ENCODE measurements at places on chromosomes 2 and 18.

- DNase-seq: no peak
Observed at GRCh38 chr2:69216535-69217332, 170.3 kb downstream of the GFPT1 start.

DNA sequence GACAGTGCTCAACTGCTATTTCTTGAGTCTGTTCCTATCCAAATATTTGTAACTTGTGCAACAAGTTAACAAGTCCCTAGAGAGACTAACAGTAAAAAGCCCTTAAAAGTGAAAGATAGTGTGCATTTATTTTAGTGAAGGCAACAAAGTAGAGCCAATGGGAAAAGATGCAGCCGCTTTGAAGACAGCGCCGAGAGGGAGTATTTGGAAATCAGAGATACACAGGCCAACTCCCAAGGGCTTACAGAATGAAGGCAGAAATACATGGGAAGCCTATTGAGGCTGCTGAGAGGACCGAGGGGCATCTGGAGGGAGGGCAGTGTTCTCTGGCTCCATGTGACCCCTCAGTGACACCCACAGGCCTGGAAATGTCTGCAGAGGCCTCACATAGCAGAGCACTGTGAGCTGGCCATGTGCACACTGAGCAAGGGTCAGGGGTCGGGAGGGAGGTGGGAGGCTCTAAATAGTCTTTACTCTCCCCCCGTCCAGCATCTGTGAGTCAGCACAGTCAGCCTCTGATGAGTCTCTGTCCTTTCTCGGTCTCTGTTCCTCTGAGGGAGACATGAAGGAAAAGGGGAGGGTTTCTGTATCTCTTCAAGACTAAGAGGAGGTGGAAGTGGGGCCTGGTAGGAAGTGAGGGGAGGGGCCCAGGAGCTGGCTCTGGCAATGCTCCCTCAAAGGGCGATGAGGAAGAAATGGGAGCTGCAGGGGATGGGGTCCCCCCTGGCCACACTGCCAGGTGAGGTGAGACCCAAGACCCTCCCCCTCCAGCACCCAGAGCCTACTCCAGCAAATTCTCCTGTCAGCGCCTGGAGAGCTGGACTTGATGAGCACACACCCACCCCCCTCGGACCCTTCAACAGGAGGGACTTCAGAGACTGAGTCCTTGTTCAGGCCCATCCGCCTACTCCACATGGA lies 133.6 kb downstream of the SP3 start:
- no peak for DNase-seq

- DNase-seq: no peak
Observed at GRCh38 chr2:65551528-65551927, 119.1 kb upstream of the SPRED2 start.

GRCh38 chr2:227241005-227241404 lies 76.6 kb downstream of the COL4A3 start:
- DNase-seq: no peak

GRCh38 chr18:76588601-76589226 lies 93.7 kb upstream of the ZNF516 start:
- DNase-seq: no peak

GRCh38 chr2:37585295-37585908 lies 86.0 kb downstream of the CDC42EP3 start:
- no peak for DNase-seq

DNA sequence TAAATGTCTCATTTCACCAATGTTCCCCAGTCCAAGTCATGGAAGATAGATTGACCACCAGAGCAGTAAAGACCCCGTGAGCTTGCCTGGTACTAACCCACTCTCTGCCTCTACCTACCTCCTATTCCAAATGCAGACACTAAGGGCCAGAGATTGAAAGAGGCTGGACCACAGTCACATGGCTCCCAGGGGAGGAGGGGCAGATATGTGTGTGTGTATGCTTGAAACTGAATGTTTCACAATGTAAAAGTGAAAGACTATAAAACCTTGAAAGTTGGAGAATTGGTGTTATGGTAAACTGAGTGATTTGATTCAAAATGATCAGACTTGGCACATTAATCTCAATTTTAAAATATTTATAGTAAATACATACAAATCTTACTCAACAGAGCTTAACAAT lies 21.7 kb upstream of the KLHL29 start:
- no peak for DNase-seq

DNA sequence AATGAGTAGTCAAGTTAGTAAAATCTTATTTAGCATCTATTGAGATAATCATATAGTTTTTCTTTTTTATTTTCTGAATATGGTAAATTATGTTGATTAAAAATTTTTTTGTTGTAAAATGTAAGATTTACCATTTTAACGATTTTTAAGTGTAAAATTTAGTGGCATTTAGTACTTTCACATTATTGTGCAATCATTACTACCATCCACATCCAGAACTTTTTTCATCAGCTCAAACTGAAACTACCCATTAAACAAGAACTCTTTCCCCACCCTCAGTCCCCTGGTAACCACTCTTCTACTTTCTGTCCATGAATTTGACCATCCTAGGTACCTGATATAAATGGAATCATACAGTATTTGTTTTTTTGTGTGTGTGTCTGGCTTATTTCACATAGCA lies 11.1 kb downstream of the RAB3GAP1 start:
- DNase-seq: no peak

GRCh38 chr2:98483257-98483861 lies 38.7 kb downstream of the INPP4A start:
- no peak for DNase-seq

DNA sequence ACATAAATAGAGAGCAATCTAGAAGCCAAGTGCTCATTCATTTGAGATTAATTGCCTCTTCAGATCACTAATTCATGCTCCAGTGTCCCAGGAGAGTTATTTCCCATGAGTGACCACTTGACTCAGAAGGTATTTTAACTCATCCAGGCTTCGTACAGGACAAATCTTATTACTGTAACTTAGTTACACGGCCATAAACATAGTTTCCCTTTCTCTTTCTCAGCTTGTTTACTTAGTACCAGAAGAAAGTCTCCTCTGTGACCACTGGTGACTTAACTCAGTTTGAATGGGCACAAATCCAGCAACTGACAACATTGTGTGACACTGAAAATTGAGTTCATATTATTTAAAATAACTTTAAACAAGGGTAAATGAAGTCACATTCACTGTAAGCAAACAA lies 25.3 kb downstream of the MMADHC start:
- DNase-seq: no peak

GRCh38 chr18:35463827-35464226 lies 33.9 kb downstream of the INO80C start:
- DNase-seq: no peak

GRCh38 chr2:9703701-9704221 lies 73.0 kb upstream of the YWHAQ start:
- DNase-seq: no peak

DNA sequence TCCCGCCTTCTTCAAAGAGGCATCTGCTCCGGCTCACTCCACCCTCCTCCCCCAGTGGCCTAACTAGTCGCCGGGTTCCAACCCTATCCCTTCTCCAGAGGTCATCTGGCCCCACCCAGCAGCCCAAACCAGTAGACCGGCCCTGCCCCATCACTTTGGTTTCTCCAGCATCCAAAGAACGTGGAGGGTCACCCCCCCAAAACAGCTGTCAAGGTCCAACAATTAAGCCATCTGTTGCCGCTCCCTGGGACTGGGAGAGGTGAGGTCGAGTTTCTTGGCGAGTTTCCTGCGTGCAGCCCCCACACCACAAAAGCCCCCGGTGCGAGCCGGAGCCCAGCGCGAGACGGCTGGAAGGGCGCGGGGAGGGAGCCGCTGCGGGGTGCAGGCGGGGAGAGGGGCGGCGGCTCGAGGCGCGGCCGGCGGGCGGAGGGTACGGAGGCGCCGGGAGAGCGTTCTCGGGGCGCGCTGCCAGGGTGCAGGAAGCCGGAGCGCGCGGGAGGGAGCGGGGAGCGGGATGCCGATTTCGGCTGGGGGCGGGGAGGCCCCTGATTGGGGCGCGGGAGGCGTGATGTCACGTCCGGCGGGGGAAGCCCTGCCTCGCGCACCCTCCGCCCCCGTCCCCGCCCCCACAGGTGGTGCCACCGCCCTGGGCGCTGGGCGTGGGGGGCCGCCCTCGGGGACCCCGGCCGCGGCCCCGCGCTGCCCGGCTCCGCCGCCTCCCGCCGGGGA lies 571 bp upstream of the GPC1 start:
- peak; percentile 85 for DNase-seq

- no peak for DNase-seq
Observed at GRCh38 chr2:23124214-23124750, 260.7 kb upstream of the KLHL29 start.

DNA sequence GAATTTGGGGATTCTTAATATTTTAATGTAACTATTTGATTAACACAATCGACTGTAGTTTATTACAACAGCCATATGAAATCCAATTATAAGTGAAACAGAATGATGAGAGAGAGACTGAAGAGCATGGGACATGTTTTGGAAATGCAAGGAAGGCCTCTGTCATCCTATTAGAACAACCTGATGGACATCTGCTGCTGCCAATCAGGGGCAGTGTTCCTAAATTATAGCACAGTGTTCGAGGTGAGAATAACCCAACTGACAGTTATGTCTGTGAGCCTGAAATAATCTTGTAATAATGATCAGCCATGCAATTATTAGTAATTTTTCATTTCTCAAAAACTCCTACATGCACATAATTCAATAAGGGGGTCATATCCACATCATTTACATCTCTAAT lies 73.6 kb downstream of the CCDC141 start:
- DNase-seq: no peak

GRCh38 chr2:167718560-167718959 lies 528.8 kb downstream of the STK39 start:
- DNase-seq: no peak

GRCh38 chr18:80171054-80171872 lies 62.2 kb downstream of the ADNP2 start:
- peak; percentile 32 for DNase-seq

- DNase-seq: no peak
Observed at GRCh38 chr2:35864141-35864540, 491.4 kb upstream of the CRIM1 start.

DNA sequence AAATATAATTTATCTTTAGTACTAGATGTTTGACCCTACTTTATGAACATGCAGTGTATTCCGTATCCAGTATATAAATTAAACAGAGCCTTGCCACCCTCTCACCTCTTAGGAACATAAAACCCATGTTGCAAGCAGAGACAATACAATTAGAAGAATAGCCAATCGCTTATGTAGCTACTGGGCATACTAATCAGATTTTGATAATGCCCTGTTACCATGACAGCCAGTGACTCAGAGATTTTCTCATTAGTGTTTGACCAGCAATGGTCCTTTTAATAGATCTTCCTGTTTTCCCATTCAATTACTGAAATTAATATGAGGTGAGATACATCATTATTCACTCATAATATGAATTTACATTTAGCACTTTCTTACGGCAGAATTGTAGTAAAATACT lies 547.3 kb upstream of the VWC2L start:
- DNase-seq: no peak

DNA sequence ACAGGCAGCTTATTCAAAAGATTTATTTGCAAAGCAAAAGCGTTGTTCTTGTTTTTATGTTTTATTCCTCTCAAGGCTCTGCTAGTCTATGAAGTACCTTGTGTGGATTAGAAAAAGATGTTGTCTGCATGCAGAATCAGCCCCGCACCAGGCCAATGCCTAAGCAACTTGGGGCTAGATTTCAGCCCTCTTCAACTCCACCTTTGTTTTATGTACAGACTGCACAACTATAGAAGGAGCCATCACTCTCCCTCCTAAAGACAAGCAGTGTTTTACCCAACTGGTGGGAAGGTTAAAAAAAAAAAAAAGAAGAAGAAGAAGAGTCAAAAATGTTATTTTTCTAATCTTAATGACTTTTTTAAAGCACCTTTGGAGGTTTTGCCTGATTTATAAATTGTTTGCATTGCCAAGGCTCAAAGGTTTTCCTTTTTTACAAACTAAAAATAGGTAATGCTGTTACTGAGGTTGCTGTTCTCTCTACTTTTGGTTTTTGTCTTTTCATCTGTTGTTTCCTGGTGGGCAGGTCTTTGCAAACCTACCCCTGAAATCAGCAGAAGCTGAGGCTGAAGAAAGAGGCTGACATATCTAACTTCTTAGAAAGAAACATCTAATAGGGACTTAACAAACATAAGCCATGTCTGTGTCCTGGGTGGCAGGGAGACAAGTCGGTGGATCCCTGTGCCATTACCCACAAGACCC lies 164.0 kb downstream of the SLC39A10 start:
- no peak for DNase-seq

- DNase-seq: no peak
Observed at GRCh38 chr2:41377837-41378236, 670.0 kb upstream of the PKDCC start.

GRCh38 chr18:79567481-79568147 lies 112.0 kb upstream of the CTDP1 start:
- no peak for DNase-seq

DNA sequence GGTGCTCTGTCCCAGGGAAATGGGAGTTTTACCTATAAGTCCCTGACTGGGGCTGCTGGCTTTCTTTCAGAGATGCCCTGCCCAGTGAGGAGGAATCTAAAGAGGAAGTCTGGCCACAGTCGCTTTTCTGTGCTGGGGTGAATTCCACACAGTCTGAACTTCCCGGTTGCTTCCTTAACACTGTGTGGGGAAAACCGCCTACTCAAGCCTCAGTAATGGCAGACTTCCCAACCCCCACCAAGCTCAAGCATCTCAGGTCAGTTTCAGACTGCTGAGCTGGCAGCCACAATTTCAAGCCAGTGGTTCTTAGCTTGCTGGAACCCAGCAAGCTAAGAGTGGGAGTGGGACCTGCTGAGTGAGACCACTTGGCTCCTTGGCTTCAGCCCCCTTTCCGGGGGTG lies 54.9 kb downstream of the NUP35 start:
- no peak for DNase-seq

- DNase-seq: no peak
Observed at GRCh38 chr2:195795879-195796278, 138.9 kb downstream of the SLC39A10 start.

GRCh38 chr2:191618046-191618780 lies 59.7 kb upstream of the NABP1 start:
- DNase-seq: no peak

DNA sequence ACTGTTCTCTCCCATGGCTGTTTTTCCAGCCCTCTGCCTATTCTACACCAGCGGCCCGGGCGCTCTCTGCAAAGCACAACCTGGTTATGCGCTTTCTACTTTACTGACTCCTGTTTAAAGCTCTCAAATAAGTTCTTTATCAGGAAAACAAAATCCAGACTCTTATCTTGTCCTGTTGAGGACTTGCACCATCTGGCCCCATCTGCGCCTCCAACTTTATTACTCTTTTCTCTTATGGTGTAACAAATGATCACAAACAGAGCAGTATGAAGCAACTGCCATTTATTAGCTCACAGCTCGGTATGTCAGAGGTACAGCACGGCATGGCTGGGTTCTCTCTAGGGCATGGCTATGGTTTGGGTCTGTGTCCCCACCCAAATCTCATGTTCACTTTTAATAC lies 236.5 kb upstream of the NT5C1B start:
- no peak for DNase-seq
